Stimulated activated CD8-positive, alpha-beta memory T cell treated with anti-CD3 and anti-CD28 coated beads, Interleukin-4, amount 100 ng/mL, for 4 hours (primary cell): ENCODE measurements at places on chromosomes 2 and 18.

GRCh38 chr2:15778529-15779219, 161.7 kb upstream of the MYCN start:
- no peak for DNase-seq

GRCh38 chr2:205188239-205189138, 493.8 kb upstream of the NRP2 start:
- DNase-seq: no peak

DNA sequence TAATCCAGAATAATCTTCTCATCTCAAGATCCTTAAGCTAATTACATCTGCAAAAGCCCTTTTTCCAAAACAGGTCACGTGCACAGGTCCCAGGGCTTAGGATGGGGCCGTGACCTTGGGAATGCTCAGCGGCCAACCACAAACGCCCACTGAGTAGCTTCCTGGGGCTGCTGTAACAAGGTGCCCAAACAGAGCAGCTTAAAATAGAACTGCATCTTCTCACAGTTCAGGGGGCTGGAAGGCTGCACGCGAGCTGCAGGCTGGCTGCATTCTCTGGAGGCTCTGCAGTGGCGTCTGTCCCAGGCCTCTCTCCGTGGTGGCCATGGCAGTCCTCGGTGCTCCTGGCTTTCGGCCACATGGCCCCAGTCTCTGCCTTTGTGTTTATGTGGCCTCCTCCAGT, 31.9 kb downstream of the ADI1 start:
- DNase-seq: no peak

DNA sequence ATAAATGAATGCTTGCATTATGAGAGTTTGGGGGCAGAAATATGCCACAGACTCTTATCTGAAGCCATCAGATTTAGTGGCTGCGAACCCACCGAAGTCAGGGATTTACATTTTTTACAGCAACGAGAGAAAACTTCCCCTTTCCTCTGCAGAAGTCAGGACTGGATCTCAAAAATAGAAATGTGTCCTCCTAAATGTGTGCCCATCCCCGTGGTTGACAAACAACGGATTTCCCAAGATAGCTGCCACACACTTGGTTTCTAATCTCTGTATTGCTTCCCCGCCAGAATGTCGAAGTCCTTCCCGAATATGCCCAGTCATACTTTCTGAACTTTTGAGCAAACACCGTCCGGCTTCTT, 879 bp upstream of the ADAM23 start:
- no peak for DNase-seq
